ENCODE measurements at places on chromosomes 4 and X.

DNA sequence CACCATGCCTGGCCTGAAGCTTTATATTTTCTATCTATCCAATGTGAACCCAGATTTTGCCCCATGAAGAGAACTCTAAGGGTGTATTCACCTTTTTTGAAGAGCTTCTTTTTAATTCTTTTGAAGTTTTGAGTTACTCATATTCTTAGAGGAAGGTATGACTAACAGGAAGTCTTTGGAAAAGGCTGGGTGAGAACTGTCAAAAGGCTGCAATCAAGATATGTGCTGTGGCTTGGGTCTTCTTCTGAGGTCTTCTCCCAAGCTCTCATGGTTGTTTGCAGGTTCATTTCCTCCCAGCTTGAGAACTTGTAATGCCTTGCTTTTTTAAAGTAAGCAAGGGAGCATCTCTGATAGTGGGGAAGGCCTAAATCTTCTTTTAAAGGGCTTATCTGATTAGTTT, 3.1 kb upstream of the C4orf17 start:
- no peak for DNase-seq

- no peak for DNase-seq
Observed at GRCh38 chr4:120918788-120919187, 3.7 kb downstream of the PRDM5 start.

GRCh38 chr4:43512253-43512652, 619.7 kb downstream of the GRXCR1 start:
- DNase-seq = no peak

- DNase-seq = no peak
Observed at GRCh38 chrX:23505531-23506303, 161.6 kb upstream of the PRDX4 start.

- no peak for DNase-seq
Observed at GRCh38 chr4:121340247-121340646, 40.6 kb downstream of the QRFPR start.

GRCh38 chr4:113689394-113689793, 72.1 kb downstream of the CAMK2D start:
- no peak for DNase-seq

DNA sequence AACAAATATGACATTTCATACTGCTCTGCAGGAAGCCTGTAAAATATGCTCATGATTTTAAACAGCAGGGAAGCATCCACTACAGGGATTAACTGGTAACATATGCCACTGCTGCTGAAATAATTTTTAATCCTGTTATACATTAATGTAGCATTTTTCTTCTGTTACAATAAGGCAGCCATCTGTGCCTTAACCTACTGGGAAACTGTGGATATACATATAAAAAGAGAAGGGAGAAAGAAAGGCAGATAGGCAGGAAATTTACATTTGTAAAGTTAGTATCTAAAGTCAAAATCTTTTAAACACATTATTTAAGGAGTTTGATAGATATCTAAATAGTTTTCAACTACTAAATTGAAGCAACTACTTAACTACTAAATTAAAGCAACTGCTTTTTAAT, 514.6 kb upstream of the KLHL4 start:
- no peak for DNase-seq

DNA sequence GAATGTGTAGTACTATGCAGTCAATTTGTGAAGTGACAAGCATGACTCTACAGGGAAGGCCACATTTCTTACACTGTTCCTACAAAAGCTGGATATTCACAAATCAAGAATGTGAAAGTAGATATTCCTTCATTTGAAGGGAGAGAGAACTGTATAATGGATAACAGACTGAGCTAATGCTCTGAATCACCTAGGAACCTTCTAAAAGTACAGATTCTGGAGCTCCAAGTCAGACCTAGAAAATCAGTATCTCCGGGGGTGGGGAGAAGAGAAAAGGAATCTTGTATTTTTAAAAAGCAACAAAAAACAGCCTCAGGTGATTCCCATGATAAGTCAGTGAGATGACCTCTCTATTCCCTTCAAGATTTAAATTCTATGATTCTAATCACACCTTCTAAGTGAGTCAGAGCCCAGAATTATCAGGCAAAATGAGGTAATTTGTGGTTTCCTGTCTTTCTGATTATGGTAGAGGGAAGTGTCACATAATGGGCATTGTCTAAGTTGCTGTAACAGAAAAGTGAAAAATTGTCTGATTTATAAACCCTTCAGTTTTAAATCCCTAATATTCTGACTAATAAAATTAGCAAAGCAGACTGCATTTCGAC, 80.9 kb downstream of the IL21 start:
- DNase-seq = no peak

- DNase-seq = no peak
Observed at GRCh38 chr4:155658681-155659064, 8.0 kb upstream of the GUCY1A1 start.

DNA sequence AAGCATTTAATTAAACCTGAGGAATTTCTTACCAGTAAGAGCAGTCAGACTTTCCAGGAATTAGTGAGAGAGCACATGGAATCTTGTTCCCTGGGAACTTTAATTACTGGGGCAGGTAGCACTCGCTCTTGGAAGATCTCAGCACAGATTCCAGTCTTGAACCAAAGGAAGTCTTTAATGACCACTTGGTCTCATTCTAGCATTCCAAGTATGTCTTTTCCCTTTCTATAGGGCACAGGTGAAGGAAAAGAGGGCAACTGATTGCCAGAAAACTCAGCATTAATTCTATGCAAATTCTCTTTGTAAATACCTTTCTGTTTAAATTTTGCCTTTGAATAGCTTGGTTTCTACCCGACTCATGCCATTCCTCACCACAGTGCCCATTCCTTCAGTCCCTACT, 236.6 kb downstream of the LDB2 start:
- no peak for DNase-seq

DNA sequence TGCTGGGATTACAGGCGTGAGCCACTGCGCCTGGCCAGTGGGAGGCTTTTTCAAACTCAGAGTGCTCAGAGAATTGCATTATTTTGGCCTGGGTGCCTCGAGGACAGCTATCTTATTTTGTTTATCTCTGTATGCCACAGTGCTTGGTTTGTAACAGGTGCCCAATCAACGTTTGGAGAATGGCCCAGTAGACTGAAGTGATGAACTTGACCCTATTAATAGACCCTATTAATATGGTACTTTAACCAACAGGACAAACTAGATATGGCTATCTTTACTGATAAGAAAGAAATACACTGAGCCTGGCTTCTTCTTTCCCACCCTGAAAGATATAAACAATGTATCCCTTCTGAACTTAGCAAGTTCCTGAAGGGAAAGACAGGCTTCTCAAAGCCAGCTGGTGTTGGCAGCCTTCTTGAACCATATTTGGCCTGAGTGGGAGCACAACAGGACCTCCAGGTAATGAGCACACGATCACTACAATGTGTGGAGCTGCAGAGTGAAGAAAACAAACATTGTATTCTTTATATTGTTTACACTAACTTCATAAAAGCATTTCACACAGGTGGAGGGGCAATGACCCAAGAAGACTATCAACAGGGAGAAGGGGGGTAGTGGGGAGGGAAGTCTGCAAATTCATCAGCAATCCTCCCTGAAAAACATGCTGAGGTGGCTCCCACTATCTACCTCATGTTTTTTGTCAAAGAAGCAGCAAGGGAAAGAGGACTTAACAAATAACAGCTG, 41.7 kb downstream of the PRPS1 start:
- DNase-seq = no peak

DNA sequence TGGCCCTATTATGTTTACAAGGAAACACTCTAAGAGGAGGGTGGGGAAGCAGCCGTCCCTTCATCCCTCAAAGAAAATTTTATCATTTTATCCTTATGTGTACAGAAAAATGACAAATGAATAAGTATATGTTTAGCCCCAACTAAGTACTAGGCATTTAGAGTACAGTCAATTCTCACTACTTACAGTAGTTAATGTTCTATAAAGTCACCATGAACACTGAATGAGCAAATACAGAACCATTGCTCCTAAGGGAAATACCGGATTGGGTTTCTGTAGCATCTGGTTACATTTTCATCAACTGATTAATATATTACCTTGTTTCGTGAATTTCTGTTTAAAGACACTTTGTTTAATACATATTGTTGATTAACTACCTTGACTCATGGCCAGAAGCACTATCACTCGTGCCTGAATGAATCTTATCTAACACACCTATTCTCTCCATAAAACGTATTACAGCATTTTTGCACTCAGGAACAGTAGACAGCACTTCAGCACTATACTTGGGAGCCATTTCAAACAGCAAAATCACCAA, 109.3 kb downstream of the ASB9 start:
- no peak for DNase-seq

DNA sequence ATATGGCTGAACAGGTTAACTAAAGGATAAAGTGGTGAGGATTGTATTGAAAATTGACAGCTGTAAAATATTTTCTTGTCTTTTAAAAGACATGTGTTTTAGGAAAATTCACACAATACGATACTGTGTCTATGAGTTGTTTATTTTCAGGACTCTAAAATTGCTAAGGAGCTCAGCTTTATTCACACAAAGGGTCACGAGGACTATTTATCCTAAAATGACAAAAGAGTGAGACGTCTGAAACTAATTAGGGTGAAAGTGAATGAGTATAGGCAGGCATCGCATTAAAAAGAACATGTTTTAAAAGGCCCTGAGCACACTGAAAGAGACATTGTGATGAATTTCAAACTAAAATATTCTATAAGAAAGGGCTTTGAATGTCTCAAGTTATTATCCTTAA, 304.7 kb downstream of the SH2D1A start:
- no peak for DNase-seq

- DNase-seq = no peak
Observed at GRCh38 chrX:9926002-9926401, 41.2 kb upstream of the CLDN34 start.

DNA sequence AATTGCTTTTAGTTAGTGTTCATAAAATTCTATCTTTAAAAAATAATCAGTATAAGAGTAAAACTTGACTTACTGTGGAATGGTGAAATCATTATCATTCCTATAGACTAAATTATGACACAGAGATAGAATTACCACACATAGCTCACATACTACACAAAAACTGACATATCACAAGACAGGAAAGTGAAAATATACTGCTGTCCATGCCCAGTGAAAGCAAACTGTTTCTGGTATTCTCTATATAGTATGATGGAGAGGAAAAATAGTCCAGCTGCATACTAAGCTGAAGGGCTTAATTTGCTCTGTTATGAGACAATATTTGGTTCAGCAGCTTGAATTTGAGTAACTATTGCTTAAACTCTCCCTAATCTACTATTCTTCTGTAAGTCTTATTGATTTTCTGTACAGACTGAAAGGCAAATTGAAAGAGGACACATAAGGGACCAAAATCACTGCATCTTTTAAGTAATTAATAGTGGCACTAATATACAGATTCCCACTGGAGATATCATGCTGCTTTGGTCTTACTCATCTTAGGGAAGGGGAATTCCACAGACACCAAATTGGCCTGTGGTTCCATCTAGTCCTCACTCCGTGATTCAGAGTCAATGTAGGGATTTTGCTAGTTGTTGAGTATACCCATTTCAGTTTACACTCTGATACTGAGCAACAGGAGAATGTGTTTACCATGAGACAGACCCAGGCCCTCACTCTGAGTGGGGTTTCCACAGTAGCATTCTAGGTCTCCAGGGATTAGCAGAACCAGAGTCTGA, 47.4 kb upstream of the AGA start:
- no peak for DNase-seq

- no peak for DNase-seq
Observed at GRCh38 chr4:986428-986878, 391 bp upstream of the IDUA start.

GRCh38 chr4:88939697-88940096, 117.3 kb downstream of the FAM13A start:
- no peak for DNase-seq

- DNase-seq = no peak
Observed at GRCh38 chr4:47104986-47105385, 73.6 kb downstream of the GABRB1 start.

- no peak for DNase-seq
Observed at GRCh38 chr4:54516556-54517215, 141.1 kb upstream of the KIT start.

DNA sequence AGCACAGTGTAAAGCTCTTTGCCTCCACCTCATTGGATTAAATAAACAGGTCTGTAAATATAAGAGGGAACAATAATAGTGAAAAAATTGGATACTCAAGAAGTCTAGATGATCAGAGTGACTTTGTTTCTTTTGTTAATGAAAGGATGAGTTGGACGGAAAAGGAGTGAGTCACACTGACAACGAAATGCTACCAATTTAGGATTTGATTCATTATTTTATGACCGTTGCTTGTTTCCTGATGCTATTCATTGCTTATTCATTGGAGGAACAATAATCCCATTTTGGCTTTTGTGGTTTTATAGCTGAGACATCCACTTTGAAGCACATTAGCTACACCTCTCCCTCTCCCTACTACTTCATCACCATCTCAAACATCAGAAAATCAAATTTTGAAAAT, 74.4 kb upstream of the DYNLT3 start:
- DNase-seq = no peak

- DNase-seq = no peak
Observed at GRCh38 chrX:17292111-17292527, 82.9 kb upstream of the NHS start.

- DNase-seq = no peak
Observed at GRCh38 chr4:75169020-75169419, 236.1 kb downstream of the PARM1 start.

GRCh38 chrX:126550816-126551215, 1.8 kb downstream of the DCAF12L1 start:
- DNase-seq = no peak

- DNase-seq = no peak
Observed at GRCh38 chrX:13411496-13412207, 91.8 kb upstream of the ATXN3L start.

DNA sequence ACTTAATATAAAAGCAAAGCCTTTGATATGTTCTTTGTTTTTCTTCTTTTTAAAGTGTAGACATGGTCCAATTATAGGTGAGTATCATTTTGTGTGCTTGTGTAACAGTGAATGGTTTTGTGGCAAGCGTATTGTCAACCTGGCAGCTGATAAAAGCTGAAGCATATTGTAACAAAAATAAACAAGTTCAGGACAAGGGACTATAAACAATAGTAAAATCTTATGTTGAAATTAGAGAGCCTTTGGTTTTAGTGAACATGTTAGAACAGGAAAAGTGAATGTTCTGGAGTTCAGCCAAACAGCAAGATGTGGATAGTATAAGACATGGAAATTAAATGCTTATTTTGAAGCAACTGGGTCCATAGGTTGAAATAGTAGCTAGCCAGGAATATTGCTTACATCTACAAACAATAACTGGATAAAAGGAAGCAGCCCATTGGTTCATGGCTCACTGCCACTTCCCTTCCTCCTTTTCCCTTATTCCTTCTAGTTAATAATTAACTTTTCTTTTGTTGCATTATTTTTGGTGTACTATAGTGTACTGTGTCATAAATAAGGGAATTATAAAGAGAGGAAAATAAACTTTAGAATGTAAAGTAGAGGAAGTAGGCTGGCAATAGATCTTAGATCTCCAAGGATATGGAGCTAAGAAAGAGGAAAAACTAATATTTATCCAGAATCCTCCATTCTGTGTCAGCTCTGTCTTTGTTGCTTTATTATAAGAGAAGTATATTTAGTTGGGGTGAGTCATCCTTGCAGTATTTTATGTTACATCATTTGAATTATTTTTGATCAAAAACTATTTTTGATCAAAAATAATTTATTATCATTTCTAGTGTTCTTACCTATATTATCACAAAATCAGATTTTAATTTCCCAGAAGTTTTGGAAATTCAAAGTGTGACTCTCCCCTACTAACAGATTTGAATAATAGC, 65.6 kb downstream of the MRPL1 start:
- no peak for DNase-seq

GRCh38 chr4:116590648-116591047, 494.7 kb downstream of the TRAM1L1 start:
- no peak for DNase-seq

All from stimulated activated CD4-positive, alpha-beta T cell treated with anti-CD3 and anti-CD28 coated beads, Interleukin-1b, Interleukin-23, amount 100 ng/mL, for 1 hour (primary cell).